Non-pigmented ciliary epithelial cell (primary cell): ENCODE measurements at places on chromosomes 5 and 9.
A peak's percentile ranks its signal among the peaks of the same experiment; 100 is the strongest.

DNA sequence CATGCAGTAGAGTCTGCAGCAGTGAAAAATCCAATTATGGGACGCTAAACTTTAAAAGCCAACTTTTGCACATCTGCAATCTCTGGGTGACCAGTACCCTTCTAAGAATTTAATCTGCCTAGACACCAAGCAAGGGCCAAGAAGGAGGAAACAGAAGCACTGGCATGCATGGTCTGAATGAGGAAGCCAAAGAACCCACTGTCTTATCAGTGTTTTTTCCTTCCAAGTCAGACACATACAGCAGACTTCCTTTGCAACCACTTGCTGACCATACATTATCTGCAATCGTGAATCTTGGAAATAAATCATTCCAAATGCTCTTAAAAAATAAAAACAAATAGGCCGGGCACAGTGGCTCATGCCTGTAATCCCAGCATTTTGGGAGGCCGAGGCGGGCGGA, 65.9 kb downstream of the DEPDC1B start:
- no peak for DNase-seq

DNA sequence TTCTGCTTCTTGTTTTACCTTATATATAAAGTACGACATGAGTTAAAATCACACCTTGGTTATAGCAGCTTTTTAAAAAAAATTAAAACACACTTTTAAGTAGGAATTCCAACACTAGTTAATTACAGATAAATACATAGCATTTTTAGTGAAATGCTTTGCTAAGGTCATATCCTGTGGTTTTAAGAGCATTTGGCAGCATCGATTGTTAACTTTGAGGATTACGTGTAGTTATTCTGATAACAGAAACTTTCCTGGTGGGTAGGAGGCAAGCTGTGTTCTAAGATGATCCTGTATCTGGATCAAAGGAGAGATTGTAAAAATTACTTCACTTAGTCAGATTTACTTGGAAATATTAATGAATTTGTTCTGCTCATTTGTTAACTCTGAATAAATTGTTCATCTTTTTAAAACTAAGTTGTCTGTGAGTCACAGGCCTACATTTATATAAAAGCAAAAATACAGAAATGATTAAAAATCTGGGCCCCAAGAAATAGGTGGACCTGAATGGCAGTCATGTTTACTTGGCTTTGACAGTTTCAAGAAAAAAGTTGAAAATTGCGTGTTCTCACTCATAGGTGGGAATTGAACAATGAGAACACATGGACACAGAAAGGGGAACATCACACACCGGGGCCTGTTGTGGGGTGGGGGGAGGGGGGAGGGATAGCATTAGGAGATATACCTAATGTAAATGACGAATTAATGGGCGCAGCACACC, 58.3 kb downstream of the TRIO start:
- peak; percentile 59 for DNase-seq

DNA sequence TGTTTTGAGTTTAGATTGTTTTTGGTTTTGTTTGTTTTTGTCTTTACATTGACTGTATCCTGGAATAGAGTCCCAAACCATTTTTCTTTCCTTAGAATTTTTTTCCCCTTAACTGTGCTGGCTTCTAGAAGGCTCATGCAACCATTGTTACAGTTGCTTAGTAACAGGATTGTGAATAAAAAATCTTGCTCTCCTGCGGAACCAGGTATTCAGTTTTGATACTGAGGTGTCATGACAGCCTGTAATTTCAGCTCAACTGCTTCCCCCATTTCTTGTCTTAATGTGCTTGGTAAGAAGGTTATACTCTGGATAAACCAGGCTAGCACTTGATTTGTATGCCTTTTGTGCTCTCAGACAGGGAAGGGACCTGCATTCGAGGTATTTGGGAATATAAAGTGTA, 42.1 kb downstream of the FOCAD start:
- no peak for DNase-seq

DNA sequence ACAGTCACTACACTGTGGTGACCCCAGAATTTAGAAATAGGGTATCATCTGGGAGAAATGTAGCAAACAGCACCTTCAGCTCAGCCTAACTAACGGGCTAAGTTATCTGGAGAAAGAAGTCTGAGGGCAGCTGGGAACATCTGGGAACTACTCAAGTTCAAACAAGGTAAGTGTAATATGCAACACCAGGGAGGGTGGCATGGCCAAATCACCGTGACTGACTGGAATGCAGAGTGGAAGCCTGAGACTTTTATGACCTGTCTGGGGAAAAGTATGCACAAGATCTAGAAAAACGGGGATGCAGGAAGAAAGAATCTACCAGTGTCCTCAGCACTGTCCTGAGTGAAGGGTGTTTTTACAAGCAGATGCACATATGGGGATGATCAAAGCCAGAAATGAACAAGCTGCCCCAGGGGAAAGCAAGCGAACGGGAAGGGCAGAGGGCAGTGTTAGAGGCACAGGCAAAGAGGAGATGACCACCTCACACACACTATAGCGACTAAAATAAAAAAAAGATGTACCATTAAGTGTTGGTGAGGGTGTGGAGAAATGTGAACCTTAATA, 59.9 kb downstream of the SERINC5 start:
- no peak for DNase-seq

DNA sequence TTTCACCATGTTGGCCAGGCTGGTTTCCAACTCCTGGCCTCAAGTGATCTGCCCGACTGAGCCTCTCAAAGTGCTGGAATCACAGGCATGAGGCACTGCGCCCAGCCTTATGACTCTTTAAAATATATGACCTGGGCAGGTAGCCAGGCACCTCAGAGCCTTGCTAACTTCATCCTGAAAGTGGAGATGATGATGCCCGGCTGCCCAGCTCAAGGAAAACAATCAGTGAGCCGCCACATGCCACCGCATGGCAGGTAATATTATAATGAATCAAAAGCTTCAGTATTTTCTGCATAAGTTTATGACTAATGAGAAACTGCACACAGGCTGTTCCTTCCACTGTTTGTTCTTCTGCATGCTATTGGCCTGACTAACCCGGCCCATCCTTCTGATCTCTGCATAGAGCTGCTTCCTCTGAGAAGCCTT, 30.4 kb upstream of the DMRT1 start:
- DNase-seq, result no peak

DNA sequence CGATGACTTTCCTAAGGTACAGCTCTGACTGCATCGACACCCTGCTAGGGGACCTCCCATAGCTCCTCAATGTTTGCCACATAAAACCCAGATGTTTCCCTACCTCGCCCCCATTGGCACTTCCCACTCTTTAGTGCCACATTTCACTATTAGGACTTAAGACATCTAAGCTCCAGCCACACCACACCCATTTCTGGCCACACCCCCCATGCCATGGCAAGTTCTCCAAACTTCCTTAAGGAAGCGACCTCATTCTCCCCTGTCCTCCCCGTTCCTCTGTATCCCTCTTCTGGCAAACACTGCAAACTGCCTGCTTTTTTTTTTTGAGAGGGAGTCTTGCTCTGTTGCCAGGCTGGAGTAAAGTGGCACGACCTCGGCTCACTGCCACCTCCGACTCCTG, 62.9 kb downstream of the USP20 start:
- DNase-seq, result no peak

DNA sequence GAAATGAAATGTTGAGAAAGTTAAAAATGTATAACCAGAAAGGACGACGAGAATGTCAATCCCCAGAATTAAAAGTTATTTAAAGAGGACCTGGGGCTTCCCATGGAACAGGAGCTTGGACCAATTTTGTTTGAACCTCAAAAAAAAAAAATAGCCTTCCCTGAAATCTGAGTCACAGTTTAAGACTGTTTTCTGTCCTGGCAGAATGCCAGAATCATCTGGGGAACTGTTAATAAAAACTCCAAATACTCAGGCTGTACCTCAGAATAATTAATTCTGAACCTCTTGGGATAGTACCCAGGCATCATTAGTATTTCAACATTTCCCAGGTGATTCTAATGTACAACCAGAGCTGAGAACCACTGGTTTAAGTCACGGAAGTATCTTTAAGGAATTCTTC, 102.2 kb upstream of the SLCO6A1 start:
- no peak for DNase-seq

GRCh38 chr9:36903541-36904435, 130.3 kb downstream of the PAX5 start:
- DNase-seq, result peak; percentile 42

DNA sequence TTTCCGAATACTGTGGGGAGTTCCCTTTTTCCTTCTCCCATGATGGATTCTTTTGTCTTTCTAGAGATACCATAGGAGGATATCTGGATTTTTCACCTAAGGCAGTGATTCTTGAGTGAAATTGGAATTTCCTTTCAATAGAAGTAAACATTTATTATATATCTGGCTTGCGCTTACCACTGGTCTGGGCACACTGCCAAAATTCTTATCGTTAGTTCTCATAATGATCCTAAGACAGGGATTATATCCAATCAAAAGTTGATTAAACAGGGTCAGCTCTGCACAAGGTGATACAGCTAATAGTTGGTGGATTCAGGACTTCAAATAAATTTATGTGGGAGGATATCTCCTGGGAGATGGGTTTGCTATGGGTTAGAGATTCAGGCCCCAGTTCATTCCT, 9.6 kb downstream of the TLE4 start:
- DNase-seq, result peak; percentile 46

DNA sequence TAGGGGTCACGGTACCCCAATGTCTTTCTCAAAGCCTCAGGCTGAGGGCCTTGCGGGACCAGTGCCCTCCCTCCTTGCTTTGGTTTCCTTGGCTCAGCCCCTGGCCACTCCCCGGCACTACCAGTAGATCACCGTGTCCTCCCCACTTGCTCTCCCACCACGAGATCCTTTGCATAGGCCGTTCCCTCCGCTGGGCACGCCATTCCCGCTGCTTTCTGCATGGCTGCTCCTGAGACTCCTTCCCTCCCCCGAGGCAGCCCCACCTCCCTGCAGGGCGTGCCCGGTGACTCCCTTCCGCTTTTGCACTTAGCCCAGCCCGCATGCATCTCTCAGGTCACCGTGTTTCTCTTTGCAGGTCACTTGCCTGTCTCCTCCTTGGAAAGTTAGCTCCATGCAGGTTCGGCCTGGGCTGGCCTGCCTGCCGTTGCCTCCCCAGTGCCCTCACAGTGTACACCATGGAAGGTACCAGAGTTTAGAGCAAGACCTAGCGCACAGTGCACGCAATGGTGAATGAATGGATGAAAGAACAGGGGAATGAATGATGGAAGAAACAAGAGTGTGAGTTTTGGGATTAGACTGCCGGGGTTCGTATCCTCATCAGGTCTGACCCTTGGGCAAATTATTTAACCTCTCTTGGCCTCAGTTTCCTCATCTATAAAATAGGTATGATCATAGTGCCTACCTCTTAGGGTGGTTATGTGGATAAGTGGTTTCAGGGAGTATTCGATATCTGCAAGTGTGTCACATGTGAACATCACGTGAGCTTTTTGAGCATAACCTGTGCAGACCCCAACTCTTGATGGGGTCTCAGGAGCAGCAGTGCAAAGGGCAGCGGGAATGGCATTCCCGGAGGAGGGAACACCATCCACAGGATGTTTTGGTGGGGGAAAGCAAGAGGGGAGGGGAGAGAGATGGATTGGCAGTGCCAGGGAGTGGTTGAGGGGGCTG, 214.3 kb downstream of the C9orf50 start:
- no peak for DNase-seq

GRCh38 chr9:98860871-98861293, 53.4 kb downstream of the GALNT12 start:
- DNase-seq, result peak; percentile 52

- DNase-seq, result no peak
Measured at GRCh38 chr9:134568116-134568515, 73.5 kb upstream of the COL5A1 start.

DNA sequence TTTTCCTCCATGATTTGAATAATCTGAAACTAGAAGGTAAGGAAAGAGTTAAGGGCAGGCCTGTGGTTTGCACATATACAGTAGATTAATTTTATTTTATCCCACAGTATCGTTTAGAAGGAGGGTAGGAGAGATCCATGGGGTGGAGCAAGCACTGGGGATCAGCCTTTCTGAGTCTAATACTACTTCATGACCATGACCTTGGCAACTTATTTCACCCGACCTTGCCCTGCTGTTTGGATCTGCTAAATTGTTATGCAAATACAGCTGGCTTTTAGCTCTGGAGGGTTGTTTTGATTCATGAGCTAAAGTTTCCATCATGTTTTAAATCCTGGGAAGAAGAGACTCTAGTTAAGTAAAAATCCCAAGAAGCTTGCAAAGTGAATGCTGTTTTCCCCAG, 864 bp upstream of the GRIN3A start:
- DNase-seq, result no peak

DNA sequence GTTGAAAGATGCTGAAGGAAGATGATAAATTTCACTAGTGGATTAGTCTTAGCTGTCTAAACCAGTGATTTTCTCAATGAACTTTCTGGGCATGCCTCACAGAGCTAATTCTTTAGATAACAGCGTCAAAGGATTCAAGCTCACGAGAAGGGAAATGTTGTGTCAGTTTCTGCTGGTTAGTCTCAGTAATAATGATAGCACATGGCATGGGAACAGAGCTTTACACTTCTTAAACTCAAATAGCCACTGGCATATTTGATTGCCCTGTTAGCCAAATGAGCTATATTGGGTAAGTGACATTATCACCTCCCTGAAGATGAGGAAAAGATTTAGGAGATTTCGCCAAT, 139.3 kb upstream of the NR3C1 start:
- no peak for DNase-seq

GRCh38 chr9:133004091-133004998, 25.9 kb downstream of the GFI1B start:
- no peak for DNase-seq

- DNase-seq, result no peak
Measured at GRCh38 chr9:111605041-111605559, 5.7 kb upstream of the PTGR1 start.

DNA sequence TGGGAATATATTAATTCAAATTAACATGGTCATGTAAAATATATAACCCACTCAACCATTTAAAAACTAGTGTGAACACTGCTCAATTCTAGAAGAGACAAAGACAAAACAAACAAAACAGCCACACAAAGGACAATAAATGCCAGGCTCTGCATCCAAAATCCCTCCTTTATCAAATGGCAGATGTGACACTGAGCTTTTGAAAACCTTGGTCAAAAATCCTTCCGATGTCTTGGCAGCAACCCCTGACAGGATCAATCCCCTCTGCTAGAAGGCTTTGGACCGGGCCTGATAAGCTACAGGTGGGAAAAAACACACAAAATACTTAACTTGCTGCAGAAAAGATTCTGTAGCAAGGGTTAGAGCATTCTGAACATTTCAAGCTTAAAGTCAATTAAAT, 61.5 kb downstream of the ZFR start:
- DNase-seq, result no peak

GRCh38 chr5:121199216-121199999, 652.3 kb upstream of the FTMT start:
- peak; percentile 27 for DNase-seq

DNA sequence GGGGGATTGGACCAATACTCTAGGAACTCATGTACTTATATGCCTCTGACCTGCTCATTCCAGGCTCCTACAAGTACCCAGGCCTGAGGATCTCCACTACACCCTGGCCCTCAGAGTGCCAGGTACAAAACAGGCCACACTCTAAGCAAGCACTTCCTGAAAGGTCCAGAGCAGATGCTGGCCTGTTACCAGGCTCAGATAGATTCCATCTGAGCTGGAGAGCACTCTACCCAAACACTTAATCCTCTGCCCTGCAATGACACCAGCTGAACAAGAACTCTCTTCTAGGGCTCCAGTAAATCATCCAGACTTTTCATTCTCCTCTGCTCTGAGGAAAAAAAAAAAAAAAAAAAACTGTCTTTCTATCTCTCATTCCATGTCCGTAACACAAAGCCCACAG, 2.9 kb downstream of the P4HA2 start:
- no peak for DNase-seq
